ENCODE measurements at places on chromosomes 16 and 17.
A peak's percentile ranks its signal among the peaks of the same experiment; 100 is the strongest.

DNA sequence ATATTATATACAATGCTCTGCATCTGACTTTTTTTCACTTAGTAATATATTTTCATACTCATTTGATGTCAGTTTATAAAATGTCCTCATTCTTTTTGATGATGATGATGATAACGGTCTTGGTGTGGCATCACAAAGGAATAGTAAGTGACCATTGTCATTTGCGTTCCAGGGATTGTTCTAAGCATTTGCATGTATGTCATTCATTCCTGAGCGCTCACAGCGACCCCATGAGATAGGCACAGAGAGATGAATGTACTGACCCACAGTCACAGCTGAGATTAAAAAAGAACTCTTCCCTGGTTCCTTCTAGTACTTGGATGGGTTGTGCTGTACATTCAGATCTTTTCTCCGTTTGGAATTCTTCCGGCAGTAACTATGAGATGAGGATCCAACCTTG is 21.2 kb upstream of the MSI2 start:
- DNase-seq, result no peak

- DNase-seq, result no peak
These were observed 37.2 kb downstream of the SKAP1 start for GRCh38 chr17:48392857-48393256.

GRCh38 chr16:57260294-57260929 is 15.4 kb downstream of the ARL2BP start:
- peak; percentile 84 for DNase-seq

DNA sequence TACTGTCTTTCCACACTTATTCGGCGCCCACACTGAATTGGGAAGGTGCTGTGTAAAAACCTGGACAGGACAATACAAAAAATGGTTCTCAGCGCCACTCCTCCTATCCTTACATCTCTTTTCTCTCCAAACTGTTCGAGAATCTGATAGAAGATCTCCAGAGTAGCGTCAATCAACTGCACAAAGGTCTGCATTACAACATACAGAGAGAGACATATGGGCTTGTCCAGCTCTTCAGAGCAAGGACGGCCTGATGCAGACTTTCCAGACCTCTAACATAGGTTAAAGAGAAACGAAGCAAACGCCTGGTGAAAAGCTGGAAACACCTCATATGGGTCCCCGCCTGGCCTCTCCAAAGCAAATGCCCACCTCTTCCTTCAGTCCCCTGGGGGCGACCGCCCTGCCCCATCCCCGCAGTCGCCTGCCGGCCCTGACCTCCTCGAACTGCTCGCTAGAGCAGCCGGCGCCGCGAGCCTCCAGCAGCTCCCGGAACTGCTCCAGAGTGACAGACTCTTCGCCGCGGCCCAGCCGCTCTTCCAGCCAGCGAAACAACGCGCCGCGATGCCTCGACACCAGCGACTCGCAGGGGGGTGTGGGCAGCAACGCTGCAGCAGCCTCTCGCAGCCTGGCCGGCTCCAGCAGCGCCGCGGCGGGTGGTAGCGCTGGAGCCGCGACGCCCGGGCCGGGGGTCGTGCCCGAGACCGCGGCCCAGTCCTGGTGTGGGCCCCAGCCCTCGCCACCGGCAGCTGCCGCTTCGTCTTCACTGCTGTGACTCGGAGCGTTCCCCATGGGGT is 526 bp downstream of the ZZEF1 start:
- peak; percentile 54 for DNase-seq

- DNase-seq, result peak; percentile 77
These were observed 51.4 kb downstream of the CACNG1 start for GRCh38 chr17:67095803-67096202.

GRCh38 chr17:7834542-7834956 is 532 bp downstream of the KDM6B start:
- no peak for DNase-seq

DNA sequence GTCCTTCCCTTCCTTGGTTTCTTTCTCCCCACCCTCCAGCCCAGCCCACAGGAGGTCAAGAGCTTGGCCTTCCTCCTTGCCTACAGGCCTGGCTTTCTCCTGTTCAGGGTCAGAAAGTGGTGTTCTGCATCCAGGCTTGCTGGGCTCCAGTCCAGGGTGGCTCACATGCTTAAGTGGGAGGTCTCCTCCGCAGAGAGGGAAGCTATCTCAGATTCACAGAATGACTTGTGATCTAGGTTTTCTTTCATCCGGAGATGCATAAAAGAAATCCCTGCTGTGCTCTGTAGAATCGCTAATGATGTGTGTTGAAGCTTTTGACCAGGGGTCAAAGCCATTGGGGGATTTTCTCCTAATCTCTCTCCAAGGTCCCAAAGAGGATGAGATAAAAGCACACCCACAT is 382.3 kb upstream of the EEF2KMT start:
- no peak for DNase-seq

GRCh38 chr17:49908782-49909714 is 59.9 kb upstream of the DLX4 start:
- no peak for DNase-seq

DNA sequence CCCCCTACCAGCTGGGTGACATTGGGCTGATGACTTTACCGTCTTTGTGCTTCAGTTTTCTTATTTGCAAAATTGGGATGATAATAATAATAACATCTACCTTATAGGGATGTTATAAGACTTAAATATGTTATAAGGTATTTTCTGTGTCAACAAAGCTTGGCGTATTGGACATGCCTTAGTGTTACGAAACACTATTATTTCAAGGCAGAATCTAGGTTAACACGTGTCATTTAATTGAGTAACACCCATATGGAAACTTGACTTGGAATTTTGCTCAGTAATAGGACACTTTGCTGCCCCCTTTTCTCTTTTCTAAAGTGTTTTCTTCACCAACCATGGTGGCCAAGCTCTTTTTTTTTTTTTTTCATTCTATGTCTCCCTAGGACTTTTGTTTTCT is 294.2 kb upstream of the SALL1 start:
- no peak for DNase-seq

- DNase-seq, result peak; percentile 79
These were observed 607 bp downstream of the THUMPD1 start for GRCh38 chr16:20740901-20741521.

GRCh38 chr16:67149276-67150046 is 1.3 kb downstream of the B3GNT9 start:
- no peak for DNase-seq

GRCh38 chr16:56946767-56947603 is 14.8 kb upstream of the CETP start:
- no peak for DNase-seq

GRCh38 chr17:62641951-62642350 is 14.5 kb downstream of the MRC2 start:
- no peak for DNase-seq

GRCh38 chr17:8955021-8955959 is 10.2 kb downstream of the PIK3R5 start:
- no peak for DNase-seq

- DNase-seq, result no peak
These were observed 102.8 kb upstream of the ZNF469 start for GRCh38 chr16:88279998-88280397.

- no peak for DNase-seq
These were observed 22.1 kb downstream of the RFFL start for GRCh38 chr17:35041390-35041789.

- peak; percentile 51 for DNase-seq
These were observed 43.4 kb upstream of the SOX9 start for GRCh38 chr17:72077326-72077960.

DNA sequence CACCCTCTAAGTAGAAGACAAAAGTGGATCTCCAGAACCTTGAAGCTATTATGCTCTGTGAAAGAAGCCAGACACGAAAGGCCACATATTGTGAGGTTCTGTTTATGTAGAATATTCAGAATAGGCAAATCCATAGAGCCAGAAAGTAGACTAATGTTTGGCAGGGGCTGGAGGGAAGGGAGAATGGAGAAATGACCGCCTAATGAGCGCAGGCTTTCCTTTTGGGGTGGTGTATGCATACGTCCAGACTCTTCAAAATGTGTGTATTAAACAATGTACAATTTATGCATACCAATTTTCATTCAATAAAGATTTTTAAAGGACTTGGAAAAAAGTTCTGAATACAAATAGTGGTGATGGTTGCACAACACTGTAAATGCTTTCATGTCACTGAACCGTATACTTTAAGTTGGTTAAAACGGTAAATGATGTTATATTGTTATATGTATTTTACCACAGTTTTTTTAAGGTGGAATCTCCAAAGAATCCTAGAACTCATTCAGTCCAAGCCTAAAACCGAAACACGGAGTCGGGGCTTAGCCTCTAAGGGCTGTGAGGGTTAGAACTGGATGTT is 397.4 kb downstream of the SOX9 start:
- no peak for DNase-seq

DNA sequence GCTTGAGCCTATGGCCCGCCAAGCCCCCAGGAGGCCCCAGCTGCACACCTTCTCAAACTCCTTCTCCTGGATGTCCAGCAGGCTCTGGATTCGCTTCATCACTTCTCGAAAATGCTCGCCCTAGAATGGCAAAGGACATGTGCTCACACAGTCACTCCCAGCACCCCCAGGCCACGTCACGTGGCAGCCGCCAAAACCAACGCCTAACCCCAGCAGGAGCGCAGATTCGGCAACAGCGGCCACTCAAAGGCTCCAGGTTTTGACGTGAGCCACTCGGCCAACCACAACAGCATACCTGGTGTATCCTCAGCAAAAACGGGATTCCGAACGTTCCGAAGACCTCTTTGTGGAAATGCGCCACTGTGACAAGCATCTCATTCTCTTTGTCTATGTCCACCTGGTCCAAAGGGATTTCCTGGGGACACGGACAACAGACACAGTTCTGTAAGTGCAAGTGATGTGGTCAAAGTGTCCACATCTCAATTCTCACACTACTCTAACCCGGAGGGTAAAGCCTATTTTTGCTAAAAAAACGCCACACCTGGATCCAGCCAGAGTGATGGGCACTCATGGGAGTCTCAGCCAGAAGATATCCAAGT is 12.7 kb downstream of the LITAFD start:
- DNase-seq, result no peak

DNA sequence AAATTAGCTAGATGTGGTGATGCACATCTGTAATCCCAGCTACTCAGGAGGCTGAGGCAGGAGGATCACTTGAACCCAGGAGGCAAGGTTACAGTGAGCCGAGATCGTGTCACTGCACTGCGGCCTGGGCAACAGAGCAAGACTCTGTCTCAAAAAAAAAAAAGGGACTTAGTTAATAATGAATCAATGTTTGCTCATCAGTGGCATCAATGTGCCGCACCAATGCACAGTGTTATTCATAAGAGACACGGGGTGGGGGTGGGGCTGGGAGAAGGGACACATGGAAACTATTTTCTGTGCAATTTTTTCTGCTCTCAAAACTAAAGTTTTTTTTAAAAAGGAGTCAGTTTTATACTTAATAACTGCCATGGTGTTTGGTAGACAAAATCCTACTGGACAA is 6.8 kb upstream of the ATP2C2 start:
- no peak for DNase-seq

DNA sequence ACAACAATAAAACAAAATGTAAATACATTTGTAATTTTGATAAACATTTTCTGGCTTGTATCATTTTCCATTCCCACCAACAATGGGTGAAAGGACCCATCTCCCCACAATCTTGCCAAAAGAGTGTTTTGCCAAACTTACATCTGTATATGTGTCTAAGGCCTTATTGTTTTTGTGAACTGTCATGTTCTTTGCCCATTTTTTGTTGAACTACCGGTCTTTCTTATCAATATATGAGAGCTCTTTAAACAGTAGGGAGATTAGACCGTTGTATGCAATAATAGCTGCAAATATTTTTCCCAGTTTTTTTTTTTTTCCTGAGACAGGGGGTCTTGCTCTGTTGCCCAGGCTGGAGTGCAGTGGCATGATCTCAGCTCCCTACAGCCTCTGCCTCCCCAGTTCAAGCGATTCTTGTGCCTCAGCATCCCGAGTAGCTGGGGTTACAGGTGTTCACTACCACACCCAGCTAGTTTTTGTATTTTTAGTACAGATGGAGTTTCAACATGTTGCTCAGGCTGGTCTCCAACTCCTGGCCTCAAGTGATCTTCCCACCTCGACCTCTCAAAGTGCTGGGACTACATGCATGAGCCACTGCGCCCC is 9.6 kb upstream of the STX4 start:
- DNase-seq, result no peak

GRCh38 chr17:81251709-81252301 is 12.7 kb downstream of the NDUFAF8 start:
- DNase-seq, result no peak

- no peak for DNase-seq
These were observed 164.6 kb downstream of the ENGASE start for GRCh38 chr17:79239205-79239604.

GRCh38 chr17:71052971-71053370 is 883.6 kb downstream of the KCNJ2 start:
- DNase-seq, result no peak

GRCh38 chr17:81119223-81120148 is 45.8 kb upstream of the PVALEF start:
- peak; percentile 92 for DNase-seq

DNA sequence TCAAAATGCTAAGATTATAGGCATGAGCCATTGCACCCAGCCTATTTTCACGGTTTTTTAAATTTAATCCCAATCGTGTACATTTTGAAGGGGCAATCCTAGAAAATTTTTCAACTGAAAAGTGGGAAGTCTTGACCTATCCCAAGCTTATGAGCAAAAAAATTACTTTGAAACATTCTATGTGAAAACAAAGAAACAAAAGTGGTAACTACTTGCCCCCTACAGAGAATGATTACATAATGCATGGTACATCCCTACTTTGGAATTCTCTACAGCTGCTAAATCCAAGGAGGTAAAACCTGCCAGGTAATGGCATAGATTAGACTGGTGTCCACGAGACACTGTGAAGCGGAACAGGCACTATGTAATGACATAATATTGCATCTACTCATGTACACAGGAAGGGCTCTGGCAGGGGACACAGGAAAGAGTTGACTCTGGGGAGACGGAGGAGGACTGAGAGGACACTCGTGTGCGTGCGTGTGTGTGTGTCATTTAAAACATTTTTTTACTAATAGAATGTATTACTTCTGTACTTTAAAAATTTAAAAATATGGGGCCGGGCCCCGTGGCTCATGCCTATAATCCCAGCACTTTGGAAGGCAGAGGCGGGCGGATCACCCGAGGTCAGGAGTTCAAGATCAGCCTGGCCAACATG is 15.7 kb downstream of the ASGR2 start:
- DNase-seq, result no peak

DNA sequence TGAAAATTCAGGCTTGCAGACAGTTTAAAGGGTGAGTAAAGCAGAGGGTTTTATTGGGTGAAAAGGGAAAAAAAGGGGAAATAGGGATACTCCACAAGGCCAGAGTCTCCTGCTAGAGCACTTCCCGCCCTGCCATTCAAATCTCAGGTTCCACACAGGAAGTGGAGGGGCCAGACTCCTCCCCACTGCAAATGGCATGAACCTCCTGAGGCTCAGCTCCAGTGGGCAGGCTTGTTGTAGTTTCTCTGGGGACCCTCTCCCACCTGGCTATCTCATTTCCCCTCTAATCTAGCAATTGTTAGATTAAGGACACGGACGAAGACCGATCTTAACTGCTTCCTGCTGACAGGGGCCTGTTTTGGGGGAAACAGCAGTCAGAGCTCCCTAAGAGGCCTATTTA is 43.4 kb downstream of the TAOK1 start:
- no peak for DNase-seq

- DNase-seq, result no peak
These were observed 396.8 kb downstream of the NPIPA8 start for GRCh38 chr16:17939723-17940122.
